ENCODE measurements at places on chromosomes 4 and X.

GRCh38 chr4:123675567-123675966 is 279.0 kb downstream of the SPRY1 start:
- DNase-seq = no peak

GRCh38 chrX:148381603-148382002 is 118.8 kb upstream of the AFF2 start:
- DNase-seq = no peak

- DNase-seq = no peak
Observed at GRCh38 chrX:6968231-6968630, 179.3 kb upstream of the STS start.

DNA sequence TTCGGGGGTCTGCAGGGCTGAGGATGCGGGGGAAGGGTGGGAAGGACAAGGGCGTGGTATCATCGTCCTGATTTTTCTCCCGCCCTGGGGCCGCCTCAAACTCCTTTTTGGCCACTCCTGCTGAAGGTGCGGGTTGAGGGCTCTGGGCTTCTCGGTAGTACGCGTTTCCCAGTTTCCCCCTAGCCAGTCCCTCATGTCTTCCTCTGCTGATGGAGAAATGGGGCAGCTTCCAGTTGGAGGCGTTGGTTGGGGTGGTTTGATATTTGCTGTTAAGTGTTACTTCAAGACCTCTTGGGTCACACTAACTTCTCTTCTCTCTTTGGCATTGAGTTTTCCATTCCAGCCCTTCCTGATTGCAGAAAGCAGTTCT is 482 bp downstream of the GSTCD start:
- peak; percentile 52 for DNase-seq

DNA sequence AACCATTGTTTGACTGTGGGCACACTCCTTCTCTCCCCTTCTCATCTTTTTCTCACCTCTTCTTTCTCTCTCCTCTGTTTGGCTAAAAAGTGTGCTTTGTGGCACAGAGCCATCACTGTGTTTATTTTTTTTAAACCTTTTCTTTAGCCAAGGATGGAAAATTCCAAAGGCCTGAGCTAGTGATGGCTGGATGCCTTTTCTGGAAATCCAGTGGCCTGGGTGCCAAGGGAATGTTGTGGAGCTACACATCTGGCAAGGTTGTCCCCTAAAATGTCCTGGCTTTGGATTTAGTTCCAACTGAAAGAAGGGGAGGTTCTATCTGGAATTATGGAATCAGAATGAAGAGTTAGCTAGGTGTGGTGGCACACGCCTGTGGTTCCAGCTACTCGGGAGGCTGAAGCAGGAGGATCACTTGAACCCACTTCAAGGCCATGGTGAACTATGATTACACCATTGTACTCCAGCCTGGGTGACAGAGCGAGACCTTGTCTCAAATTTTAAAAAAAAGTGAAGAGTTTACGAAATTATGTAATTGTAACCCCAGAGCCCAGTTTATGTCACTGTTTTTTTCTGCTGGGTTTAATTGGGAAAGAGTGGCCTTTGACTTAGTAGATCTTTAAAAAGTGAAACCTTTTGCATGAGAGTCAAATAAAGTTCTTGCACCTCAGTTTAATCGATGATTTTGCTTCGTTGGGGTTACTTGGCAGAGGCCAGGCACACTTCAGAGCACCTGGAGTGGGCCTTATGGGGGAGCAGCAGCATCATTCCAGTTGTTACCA is 17.7 kb downstream of the DOCK11 start:
- DNase-seq = no peak

All from right renal pelvis (tissue), 4 donors.